ENCODE measurements at places on chromosomes 5 and 9.

GRCh38 chr9:6209966-6210365 lies 5.6 kb upstream of the IL33 start:
- DNase-seq: no peak

- no peak for DNase-seq
These were observed 9.0 kb downstream of the PRRC2B start for GRCh38 chr9:131402738-131403492.

GRCh38 chr5:96189028-96189826 lies 227.6 kb upstream of the ELL2 start:
- no peak for DNase-seq

DNA sequence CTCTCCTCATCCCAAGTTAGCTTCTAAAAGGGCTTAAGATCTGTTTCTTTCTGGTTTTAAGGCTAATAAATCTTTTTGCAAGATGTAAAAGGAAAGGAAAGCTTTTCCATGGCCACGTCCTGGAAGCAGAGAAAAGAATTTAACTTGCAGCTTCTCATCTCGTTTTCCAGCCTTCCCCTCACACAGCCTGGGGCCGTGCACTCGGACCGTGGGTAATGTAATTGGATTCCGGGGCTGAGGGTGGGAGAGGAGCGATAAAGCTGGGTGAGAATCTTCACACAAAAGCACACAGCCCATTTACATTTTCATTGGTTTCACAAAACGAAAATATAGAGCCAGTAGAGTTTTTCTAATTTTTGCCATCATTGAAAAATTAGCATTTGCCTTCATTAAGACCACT lies 91.2 kb downstream of the IRX2 start:
- no peak for DNase-seq

DNA sequence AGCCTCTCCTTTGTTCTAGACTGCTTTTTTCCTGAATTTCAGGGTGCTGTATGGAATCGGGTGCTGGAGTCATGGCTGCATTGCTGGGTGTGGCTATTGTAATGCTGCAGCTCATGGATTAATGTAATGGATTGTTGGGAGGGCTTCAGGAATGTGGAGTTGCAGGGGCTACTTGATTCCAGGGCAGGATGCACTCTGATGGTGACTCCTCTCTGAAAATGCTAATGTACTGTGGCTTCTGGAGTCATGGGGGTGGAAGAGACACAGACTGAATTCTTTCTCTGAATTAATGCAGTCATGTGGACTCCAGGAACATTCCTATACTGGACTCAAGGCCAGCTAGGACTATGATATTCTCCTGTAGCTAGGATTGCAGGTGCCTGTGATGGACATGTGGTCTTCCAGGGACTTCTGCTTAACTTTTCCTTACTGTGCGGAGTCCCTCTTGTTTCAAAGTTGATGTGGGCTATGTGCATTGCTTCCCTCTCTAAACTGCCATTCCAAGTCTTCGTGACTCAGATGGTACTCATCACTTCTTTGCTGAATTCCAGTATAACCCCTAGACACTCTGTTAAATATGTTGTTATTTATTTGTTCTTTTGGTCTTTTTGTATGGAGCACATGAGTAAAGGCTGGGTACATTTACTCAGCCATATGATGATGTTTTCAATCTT lies 396.2 kb downstream of the KCTD16 start:
- no peak for DNase-seq

DNA sequence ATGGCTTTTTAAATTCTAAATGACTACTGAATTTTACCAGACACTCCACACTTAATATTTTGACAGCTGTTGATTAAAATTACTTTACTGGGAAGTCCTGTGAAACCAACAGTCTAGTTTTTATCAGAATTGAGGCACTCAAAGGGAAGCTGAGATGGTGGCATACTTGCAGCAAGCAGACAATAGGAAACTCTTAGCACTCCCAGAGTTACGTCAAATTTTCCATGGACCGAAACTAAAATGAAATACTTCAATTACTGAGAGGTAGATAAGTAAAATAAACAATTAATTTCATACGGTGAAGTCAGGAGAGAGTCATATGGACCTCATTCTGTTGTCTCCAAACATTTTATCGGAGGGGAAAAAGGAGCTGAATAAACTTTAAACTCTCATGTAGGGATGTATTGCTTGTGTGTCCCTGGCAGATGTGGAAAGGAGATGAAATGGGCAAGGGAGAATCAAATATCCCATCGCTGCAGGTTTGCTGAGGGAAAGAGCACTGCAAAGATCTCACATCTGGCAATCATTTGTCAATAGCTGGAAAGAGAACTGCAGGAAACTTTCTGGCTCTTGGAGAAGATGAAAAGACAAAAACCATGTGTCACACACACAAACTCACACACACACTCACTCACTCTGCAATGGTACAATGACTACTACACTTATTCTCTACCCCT lies 189.4 kb downstream of the BNC2 start:
- DNase-seq: no peak

DNA sequence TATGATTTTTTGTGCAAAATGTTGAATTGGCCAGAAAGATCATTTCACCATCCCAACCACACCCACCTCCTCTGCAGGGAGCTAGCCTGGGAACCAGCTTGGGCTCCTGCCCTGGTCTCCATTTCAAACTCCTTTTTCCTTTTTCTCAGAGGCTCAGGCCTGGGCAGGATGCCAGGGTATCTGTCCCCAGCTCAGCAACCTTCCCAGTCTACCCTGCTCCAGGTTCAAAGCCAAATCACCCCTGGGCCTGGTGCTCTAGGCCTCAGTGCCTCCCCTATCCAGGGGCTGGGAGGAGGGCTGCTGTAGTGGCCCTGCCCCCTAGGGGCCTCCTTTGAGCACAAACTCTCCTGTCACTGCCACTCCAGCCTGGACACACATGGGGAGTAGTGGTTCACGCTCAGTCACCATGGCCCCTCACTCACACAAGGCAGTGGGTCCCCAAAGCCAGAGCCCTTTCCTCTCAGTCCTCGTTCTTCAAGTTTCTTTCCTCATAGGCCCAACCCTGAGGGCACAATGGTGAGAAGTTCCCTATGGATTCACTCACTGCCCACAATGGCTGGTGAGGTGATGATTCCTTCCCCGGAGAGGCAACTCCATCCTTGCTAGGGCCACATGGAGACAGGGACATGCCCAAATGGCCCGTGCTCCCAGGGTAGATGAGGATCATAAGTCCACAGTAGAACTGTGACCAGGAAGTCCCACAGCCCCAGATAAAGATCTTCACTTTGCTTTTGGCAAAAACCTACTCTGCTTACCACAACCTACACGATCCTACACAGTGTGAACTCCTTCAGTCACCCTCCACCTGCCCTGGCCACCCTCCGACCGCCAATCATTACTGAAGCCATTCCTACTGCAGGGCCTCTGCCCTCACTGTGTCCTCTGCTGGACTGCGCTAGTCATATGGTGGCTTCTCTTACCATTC lies 1.6 kb upstream of the ST6GALNAC4 start:
- no peak for DNase-seq

GRCh38 chr9:19373527-19373926 lies 6.5 kb downstream of the RPS6 start:
- DNase-seq: no peak

GRCh38 chr9:99491408-99492158 lies 269.5 kb downstream of the SEC61B start:
- DNase-seq: no peak

- DNase-seq: no peak
These were observed 57.6 kb downstream of the NLN start for GRCh38 chr5:65779643-65780042.

GRCh38 chr9:109120204-109120789 lies 550 bp upstream of the TMEM245 start:
- DNase-seq: no peak

DNA sequence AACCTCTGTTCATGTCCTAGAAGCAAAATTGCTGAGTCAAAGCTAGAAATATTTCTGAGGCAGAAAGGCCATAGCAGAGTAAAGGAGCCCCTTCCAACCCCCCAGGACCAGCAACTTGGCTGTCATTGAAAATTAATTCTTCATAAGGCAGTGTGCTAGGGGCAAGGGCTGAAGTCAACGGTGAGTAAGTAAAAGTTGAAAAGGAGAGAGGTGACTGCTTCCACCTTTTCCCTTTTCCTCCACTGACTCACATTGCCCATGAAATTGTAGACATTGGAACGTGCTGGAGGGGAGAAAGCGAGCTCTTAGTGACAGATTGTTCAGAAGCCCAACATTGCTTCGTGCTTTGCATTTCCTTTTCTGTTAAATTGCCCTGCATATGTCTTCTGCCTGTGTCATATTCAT lies 19.1 kb downstream of the GLRA1 start:
- no peak for DNase-seq

GRCh38 chr5:148976569-148977381 lies 86.1 kb downstream of the SH3TC2 start:
- DNase-seq: no peak

- no peak for DNase-seq
These were observed 15.7 kb downstream of the SCGB3A1 start for GRCh38 chr5:180575571-180575970.

Measured in stimulated activated CD4-positive, alpha-beta T cell treated with anti-CD3 and anti-CD28 coated beads, TNF-alpha, amount 100 ng/mL, for 24 hours (primary cell).